ENCODE measurements at places on chromosomes 6 and 20.

GRCh38 chr20:62357187-62357667, 9.9 kb downstream of the LAMA5 start:
- no peak for DNase-seq

- DNase-seq: no peak
Measured at GRCh38 chr6:110101885-110102284, 77.6 kb downstream of the WASF1 start.

DNA sequence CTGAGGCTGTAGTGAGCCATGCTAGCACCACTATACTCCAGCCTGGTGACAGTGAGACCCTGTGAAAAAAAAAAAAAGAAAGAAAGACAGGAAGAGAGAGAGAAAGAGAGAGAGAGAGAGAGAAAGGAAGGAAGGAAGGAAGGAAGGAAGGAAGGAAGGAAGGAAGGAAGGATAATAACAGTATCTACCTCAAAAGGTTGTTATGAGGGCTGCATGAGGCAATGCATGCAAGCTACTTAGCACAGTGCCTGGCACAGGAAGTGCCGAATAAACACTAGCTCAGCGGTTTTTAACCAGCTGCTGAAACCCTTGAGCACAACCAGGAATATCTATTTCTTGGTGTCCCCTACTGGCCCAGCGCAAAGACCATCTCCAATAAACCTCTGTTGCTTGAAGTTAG, 62.3 kb upstream of the TBC1D7 start:
- no peak for DNase-seq

DNA sequence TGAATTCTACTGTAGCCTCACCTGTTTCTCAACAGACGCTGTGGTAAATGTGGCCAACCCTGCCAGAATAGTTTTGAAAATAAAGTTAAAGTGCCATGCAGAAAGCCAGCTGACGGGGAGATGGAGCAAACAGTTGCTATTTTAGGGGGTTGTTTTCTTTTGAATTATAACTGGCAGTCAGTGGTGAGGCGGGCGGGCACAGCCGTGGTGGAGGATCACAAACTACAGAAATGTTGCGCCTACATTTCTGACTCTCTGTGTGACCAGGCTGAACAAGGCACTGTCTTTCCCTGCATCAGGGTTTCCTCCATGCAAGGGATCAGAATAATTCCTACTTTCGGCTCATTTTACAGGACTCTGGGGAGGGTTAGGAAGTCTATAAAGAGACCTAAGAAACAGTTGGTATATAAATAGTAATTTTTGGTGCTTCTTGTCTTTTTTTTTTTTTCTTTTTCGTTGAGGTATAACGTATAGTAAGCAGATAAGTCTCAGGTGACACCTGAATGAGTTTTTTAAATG, 17.2 kb downstream of the CHMP4B start:
- DNase-seq: no peak

- DNase-seq: no peak
Measured at GRCh38 chr6:90764001-90764400, 177.1 kb upstream of the MAP3K7 start.
